ENCODE measurements at places on chromosomes 13 and 19.

- DNase-seq = peak; percentile 97
Observed at GRCh38 chr19:44111910-44112463, 1.2 kb upstream of the ZNF225 start.

GRCh38 chr13:33793726-33794125 lies 24.2 kb upstream of the RFC3 start:
- DNase-seq = no peak

- no peak for DNase-seq
Observed at GRCh38 chr13:44498969-44499368, 77.2 kb downstream of the TSC22D1 start.

DNA sequence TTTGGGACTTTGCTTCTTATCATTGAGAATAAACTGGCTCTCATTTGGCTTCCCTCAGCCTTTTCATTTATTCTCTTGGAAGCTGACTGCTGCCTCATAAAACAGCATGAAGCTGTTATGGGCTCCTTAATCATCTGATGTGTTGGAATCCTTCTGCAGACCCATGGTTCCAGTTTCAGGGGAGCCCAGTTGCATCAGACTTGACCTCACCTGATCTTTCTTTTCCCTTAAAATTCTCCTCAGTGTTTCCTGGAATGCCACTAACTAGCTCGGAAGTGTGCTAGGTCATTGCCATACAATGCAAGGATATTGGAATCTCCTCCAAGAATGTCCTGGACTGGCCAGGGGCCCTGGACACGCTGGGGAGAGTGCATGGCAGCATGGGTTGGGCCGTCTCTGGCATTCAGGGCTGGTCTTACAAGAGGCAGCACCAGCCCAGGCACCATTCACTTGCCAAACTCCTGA lies 158.7 kb downstream of the FLT1 start:
- no peak for DNase-seq

DNA sequence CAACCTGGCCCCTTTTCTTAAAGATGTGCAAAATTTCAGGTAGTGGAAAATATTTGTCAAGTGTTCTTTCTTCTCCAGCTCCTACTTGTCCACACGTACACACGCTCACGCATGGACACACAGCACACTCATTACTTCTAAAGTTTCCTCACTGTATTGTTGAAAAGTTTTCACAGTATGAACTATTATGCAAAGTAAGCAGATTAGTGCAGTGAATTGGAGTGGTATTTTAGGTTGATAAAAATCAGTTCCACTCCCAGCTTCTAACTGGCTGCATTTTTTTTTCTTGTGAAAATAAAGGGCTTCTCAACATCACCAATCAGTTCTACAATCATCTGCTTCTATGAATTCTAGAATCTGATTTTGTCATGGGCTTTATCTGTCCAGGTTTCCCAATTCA lies 264.5 kb downstream of the DCT start:
- DNase-seq = no peak

GRCh38 chr13:41678249-41678648 lies 220.9 kb downstream of the RGCC start:
- no peak for DNase-seq

DNA sequence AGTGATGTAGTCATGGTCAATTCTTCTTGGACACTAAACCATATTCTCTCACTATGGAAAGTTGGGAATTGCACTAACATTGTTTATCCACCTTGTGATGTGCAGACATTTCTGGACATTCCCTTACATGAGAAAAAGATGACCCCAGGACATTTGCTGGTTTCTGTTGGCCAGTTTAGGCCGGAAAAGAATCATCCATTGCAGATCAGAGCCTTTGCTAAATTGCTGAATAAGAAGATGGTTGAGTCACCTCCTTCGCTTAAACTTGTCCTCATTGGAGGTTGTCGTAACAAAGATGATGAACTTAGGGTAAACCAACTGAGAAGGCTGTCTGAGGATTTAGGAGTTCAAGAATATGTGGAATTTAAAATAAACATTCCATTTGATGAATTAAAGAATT lies at the start of gene UTP14C:
UTP14C (plus strand) TSS at position 211 of the 400 bp plus-strand sequence. CDS start 4,114 bp downstream, outside the sequence.
- no peak for DNase-seq

GRCh38 chr19:2051773-2052704 lies 995 bp upstream of the MKNK2 start:
- no peak for DNase-seq

DNA sequence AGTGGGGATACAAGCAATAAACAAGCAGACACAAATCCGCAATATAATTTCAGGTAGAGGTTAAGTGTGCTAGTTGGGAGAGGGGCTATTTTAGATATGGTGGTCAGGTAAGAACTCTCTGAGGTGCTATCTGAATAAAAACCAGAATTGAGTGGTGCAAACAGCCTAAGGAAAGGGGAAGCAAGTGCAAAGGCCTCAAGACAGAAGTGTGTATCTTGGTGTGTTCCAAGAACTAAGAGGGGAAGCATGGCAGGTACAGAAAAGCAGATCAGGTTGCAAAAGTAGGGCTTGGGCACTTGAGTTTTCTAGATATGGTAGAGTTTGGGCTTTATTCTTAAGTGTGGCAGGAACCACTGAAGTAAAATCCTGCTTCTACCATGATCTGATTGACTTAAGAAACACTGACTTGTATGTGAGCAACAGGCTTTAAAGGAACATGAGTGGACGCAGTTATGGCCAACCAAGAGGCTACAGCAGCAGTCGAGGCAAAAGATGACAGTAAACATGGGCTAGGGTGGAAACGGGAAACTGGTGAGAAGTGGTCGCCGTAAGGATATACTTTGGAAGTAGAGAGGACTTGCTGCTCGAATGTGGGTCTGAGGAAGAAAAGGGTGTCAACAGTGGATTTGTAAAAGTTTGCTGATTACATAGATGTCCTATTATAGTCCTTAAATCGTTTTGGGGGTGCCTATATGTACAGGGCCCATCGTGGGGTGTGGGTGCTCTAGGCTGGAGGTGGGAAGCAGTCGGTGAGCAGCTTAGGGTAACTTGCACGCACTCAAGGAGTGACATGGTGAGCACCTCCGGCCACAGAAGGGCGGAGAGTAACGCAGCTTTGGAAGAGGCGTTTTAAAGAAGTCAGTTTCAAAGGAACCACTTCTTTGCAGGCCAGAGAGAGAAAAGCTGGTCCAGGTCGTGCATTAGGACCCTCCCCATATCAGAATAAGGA lies 677 bp downstream of the TGDS start:
- peak; percentile 53 for DNase-seq

DNA sequence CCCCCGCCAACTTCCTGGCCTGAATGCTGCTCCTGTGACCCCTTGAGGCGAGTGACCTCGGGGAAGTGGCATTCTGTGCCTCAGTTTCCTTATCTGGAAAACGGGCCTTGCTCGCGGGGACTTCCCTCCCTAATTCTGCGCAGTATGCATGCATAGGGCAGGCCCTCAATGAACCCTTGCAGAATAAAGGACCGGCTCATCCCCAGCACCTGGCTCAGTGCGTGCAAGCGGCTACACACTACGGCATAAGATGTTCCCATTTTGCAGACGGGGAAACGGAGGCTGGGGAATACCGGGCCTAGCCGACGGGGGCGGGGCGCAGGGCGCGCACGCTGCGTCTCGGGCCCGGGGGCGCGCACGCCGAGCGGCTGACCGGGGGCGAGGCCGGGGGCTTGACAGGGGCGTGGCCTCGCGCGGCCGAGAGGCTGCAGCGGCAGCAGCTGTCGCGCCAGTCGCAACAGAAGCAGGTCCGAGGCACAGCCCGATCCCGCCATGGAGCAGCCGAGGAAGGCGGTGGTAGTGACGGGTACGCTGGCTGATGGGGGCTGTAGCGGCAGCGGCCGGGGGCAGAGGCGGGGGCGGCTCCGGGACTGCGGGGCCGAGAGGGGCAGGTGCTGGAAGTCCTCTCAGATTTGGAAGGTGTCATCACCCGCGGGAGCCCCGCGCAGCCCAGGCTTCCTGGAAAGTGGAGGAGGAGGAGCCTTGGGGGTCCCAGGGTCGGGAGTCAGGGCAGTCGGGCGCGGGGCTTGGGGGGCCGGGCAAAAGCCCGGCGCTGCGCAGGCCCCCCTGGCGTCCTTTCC lies at the start of gene PGPEP1:
PGPEP1 (plus strand) TSS at position 409 of the 800 bp plus-strand sequence; CDS start at position 493, 84 bp downstream.
- peak; percentile 57 for DNase-seq

DNA sequence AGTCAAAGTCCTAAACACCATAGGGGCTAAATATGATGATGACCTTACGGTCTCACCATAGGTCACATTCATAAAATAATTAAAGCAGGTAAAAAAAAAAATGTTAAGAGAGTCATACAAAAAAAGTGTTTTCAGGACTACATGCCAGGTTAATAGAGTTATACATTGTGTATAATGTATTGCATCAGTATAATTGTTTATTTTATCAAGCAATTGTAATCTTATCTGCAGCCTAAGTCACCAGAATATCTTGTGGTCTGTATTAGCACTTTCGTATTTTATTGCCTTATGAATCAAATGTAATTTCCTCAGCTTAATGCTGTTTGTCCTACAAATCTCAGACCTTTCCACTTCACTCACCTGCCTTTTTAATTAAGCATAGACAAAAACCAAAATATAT lies 972.9 kb upstream of the PCDH20 start:
- DNase-seq = no peak

GRCh38 chr13:51645154-51645650 lies 60.9 kb downstream of the WDFY2 start:
- peak; percentile 96 for DNase-seq

Data from mesenchymal stem cell (in vitro differentiated cells and primary cell).